ENCODE measurements at places on chromosomes 6 and 20.

DNA sequence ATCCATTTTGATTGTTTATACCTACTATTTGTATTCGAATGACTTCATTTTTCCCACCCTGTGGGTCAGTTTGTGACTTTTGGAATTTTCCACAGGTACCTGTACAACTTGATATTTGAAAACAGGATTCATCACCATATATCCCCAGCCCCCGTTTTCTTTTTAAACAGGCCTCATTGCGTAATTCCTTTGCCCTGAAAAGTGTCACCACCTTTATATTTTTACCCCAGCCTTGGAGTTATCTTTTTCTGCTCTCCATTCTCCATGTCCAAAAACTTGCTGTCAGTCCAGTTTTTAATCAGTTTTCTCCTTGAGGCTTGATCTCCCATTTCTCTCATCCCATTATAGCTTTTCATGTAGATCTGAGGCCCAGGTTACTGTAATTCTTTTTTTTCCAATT, 16.6 kb downstream of the ZKSCAN8 start:
- no peaks in the 10 kb centered on the region for H3K27me3 ChIP-seq
- H3K4me1 ChIP-seq = peaks cover 16% of the 10 kb centered on the region
- no peak overlapping the region for H3K27ac ChIP-seq
- H3K36me3 ChIP-seq = peaks cover 80% of the 10 kb centered on the region
- no peak overlapping the region for H3K4me3 ChIP-seq

GRCh38 chr20:20229595-20229994, 138.3 kb upstream of the INSM1 start:
- H3K36me3 ChIP-seq = no peaks in the 10 kb centered on the region
- no peak overlapping the region for H3K4me3 ChIP-seq
- no peak overlapping the region for H3K27ac ChIP-seq
- H3K27me3 ChIP-seq = peaks cover 14% of the 10 kb centered on the region
- DNase-seq = no peak

DNA sequence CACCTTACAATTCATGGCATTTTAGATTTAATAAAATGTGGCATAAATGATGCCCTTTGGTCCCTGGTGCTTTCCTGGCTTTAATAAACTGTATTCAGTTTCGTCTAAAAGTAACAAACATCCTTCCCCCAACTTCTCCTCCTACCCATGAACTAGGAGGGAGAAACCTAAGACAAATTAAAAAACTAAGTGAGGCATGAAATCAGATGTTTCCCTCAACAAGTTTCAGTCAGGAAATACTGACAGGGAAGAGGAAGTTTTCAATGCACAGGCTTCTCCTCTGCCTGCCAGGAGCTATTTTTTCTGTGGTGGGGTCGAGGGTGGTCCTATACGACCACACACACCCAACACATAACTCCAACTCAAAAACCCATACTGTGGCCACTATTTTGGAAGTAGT, 10.0 kb downstream of the HBS1L start:
- no peak for DNase-seq
- peaks cover 47% of the 10 kb centered on the region for H3K4me1 ChIP-seq

DNA sequence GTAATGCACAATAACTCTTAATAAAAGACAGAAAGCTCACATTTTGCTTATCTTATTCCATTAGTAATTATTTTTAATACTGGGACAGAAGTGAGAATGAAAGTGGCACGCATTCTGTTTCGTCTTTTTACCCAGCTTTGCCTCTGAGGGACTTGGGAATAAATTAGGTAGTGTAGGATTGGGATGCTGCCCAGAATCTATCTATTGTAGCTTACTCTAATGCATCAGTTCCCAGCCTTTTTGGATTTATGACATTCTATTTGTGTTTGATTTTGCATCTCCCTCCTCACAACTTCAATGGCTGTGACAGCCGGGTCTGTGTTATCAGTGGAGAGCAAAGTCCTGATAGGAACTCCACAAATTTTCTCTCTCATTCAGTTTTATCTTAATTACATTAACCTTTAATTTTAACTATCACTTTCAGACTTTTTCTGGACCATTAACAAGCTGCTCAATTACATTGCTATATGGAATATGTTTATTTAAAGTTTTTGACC, 62.9 kb upstream of the TULP4 start:
- H3K27ac ChIP-seq = no peak overlapping the region
- peaks cover 2% of the 10 kb centered on the region for H3K4me1 ChIP-seq
- H3K4me3 ChIP-seq = no peak overlapping the region
- peaks cover 20% of the 10 kb centered on the region for H3K36me3 ChIP-seq

DNA sequence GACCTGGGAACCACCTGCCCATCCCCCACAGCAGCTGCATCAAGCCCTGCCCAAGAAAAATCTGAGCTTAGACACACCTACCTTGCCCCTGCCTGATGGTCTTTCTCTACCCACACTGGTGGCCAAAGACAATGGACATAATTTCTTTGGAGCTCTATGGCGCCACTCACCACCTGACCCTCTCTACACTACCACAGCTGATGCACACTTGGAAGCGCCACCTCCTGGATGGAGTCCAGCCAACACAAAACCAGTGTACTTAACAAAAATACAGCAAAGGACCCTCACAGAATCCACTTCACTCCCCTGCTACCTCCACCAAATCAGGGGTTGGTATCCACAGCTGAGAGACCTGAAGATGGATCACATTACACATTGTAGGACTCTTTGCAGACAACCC, 39.7 kb upstream of the CLVS2 start:
- no peak for DNase-seq
- no peak overlapping the region for H3K4me3 ChIP-seq
- H3K27me3 ChIP-seq = no peaks in the 10 kb centered on the region
- H3K4me1 ChIP-seq = no peaks in the 10 kb centered on the region
- H3K36me3 ChIP-seq = no peaks in the 10 kb centered on the region
- no peak overlapping the region for H3K27ac ChIP-seq

DNA sequence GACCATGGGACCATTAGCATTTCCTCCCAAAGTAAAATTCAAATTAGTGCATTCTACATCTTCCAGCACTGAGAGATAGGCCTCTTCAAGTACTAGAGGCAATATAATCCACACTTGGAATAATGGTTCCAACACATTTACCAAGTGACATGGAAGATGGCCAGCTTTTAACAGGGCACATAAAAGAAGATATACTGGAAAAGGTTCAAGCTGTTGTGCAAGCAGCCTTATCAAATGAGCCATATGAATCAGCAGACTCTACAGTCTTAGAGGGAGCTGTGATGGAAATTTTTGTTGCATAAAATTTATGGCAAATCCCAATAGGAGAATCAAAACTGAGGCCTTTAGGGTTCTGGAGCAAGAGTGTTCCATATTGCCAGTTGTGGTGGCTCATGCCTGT, 526.6 kb upstream of the IRAK1BP1 start:
- no peak for DNase-seq
- no peak overlapping the region for H3K27ac ChIP-seq
- H3K27me3 ChIP-seq = no peaks in the 10 kb centered on the region
- H3K4me3 ChIP-seq = no peak overlapping the region
- H3K36me3 ChIP-seq = no peaks in the 10 kb centered on the region
- no peaks in the 10 kb centered on the region for H3K4me1 ChIP-seq

- peaks cover 2% of the 10 kb centered on the region for H3K4me1 ChIP-seq
- H3K36me3 ChIP-seq = peaks cover 14% of the 10 kb centered on the region
- H3K27ac ChIP-seq = no peak overlapping the region
Observed at GRCh38 chr20:20566516-20566915, 145.9 kb downstream of the RALGAPA2 start.

- peaks cover 8% of the 10 kb centered on the region for H3K27me3 ChIP-seq
- H3K4me3 ChIP-seq = no peak overlapping the region
- H3K27ac ChIP-seq = no peak overlapping the region
- H3K4me1 ChIP-seq = peaks cover 2% of the 10 kb centered on the region
- H3K36me3 ChIP-seq = peaks cover 45% of the 10 kb centered on the region
- no peak for DNase-seq
Observed at GRCh38 chr6:33774774-33775173, 14.2 kb downstream of the LEMD2 start.

DNA sequence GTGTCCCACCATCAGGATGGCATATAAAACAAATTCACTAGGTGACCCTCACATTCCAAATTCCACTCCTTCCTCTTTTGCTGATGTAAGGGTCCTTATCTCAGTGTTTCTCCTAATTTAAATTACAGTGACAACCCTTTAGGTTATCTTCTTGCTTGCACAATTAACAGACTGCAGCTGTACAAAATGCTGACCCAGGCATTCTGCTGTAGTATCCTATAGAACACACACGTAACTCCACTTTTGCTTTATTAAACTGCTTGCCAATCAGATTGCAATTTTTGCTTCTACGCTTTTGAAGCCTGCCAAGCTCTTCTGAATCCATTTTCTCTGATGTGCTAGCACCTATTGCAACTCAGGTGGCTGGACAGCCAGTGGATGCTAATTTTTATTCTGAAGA, 950.3 kb downstream of the TFAP2A start:
- DNase-seq = no peak
- H3K4me1 ChIP-seq = no peaks in the 10 kb centered on the region
- H3K36me3 ChIP-seq = no peaks in the 10 kb centered on the region
- no peak overlapping the region for H3K4me3 ChIP-seq
- no peaks in the 10 kb centered on the region for H3K27me3 ChIP-seq

DNA sequence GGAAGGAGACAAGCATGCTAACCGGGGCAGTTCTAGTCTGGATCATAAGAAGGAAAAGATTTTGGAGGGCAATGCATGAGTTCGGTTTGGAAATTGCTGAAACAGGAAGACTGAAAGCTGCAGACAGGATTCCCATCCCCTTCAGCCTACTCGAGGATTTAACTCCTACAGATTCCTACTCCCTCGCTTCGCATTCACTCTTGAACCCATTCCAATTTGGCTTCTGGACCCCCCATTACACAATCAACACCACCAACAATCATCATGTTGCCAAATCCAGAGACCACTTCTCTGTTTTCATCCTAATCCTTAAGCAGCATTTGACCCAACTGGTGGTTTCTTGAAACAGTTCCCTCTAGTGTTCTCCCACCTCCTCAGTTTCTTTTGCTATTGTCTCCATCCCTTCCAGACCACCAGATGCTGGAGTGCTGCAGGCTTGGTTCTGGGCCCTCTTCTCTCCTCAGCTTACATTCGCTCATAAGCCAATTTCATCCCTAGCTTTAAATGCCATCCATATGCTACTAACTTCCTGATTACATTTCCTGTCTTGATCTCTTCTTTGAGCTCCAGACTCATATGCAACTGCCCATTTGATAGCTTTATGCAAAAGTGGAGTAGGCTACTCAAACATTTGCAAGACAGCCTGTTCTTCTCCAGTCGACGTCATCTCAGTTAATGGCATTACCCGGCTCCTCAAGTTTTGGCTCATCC, 66.5 kb downstream of the DTNBP1 start:
- peaks cover 10% of the 10 kb centered on the region for H3K36me3 ChIP-seq
- no peaks in the 10 kb centered on the region for H3K27me3 ChIP-seq
- peaks cover 8% of the 10 kb centered on the region for H3K4me1 ChIP-seq
- no peak for DNase-seq
- H3K4me3 ChIP-seq = no peak overlapping the region

DNA sequence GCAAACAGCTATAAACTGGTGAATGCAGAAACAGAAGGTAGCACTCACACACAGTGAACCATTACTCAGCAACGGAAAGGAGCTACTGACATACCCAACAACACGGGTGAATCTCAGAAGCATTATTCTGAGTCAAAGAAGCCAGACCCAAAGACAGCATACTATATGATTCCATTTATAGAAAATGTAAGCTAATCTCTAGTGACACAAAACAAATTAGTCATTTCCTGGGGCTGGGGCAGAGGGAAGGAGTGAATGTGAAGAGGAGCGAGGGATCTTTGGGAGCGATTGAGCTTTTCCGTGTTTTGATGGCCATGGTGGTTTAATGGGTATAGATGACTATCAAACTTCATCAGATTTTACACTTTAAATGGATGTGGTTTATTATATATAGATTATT, 614.6 kb downstream of the DHX35 start:
- H3K27ac ChIP-seq = no peak overlapping the region
- no peaks in the 10 kb centered on the region for H3K4me1 ChIP-seq
- no peaks in the 10 kb centered on the region for H3K27me3 ChIP-seq
- no peak overlapping the region for H3K4me3 ChIP-seq
- DNase-seq = no peak

- H3K27me3 ChIP-seq = no peaks in the 10 kb centered on the region
- H3K4me3 ChIP-seq = no peak overlapping the region
- H3K36me3 ChIP-seq = no peaks in the 10 kb centered on the region
- DNase-seq = no peak
- no peak overlapping the region for H3K27ac ChIP-seq
- H3K4me1 ChIP-seq = no peaks in the 10 kb centered on the region
Observed at GRCh38 chr6:80967609-80968008, 784.9 kb downstream of the TENT5A start.

GRCh38 chr6:128696691-128697689, 176.6 kb upstream of the PTPRK start:
- no peak overlapping the region for H3K27ac ChIP-seq
- no peak overlapping the region for H3K4me3 ChIP-seq
- DNase-seq = no peak
- no peaks in the 10 kb centered on the region for H3K27me3 ChIP-seq
- H3K36me3 ChIP-seq = no peaks in the 10 kb centered on the region

- no peaks in the 10 kb centered on the region for H3K4me1 ChIP-seq
- H3K27me3 ChIP-seq = no peaks in the 10 kb centered on the region
- DNase-seq = no peak
- H3K36me3 ChIP-seq = no peaks in the 10 kb centered on the region
- no peak overlapping the region for H3K4me3 ChIP-seq
- H3K27ac ChIP-seq = no peak overlapping the region
Observed at GRCh38 chr6:147043994-147044477, 160.2 kb upstream of the STXBP5 start.

GRCh38 chr6:76774781-76775384, 688.4 kb downstream of the HTR1B start:
- H3K27me3 ChIP-seq = no peaks in the 10 kb centered on the region
- no peak overlapping the region for H3K27ac ChIP-seq
- no peaks in the 10 kb centered on the region for H3K4me1 ChIP-seq
- no peaks in the 10 kb centered on the region for H3K36me3 ChIP-seq

DNA sequence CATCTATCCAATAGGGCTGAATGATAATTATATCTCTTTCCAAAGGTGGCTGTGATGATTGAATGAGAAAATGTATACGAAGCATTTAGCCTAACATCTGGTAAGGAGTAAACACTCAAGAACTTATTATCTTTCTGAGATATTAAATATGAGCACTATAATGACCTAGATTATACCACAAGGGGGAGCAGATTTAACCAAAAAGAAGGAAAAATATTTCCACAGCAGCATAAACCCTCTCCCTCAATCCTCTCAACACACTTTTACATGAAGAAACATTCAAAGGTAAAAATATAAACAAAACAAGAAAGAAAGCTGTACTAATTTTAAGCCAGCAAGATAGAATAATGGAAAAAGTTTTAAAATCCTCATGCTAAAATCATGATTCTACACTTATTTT, 68.4 kb downstream of the SHPRH start:
- H3K27ac ChIP-seq = no peak overlapping the region
- no peaks in the 10 kb centered on the region for H3K27me3 ChIP-seq
- no peaks in the 10 kb centered on the region for H3K4me1 ChIP-seq
- no peak for DNase-seq
- peaks cover 58% of the 10 kb centered on the region for H3K36me3 ChIP-seq
- H3K4me3 ChIP-seq = no peak overlapping the region
